ENCODE measurements at places on chromosomes 12 and 14.
A peak's percentile ranks its signal among the peaks of the same experiment; 100 is the strongest.

DNA sequence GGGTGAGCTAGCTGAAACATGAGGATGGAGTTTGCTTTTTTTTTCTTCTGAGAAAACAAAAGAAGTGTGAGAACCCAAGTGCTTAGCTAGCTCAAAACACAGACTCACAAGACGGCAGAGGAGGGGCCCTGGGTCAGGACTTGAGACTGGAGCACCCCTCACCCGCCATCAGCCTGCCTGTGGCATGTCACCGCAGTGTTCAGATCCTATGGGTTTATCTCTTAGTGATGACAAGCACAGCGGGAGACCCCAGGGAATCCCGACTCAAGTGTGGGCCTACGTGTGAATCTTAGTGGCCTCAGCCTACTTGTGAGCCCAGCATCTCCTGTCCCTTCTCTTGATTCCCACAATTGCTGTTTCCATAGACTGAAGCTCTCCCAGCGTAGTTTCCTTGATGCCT, 22.9 kb downstream of the DYRK4 start:
- no peak for DNase-seq

DNA sequence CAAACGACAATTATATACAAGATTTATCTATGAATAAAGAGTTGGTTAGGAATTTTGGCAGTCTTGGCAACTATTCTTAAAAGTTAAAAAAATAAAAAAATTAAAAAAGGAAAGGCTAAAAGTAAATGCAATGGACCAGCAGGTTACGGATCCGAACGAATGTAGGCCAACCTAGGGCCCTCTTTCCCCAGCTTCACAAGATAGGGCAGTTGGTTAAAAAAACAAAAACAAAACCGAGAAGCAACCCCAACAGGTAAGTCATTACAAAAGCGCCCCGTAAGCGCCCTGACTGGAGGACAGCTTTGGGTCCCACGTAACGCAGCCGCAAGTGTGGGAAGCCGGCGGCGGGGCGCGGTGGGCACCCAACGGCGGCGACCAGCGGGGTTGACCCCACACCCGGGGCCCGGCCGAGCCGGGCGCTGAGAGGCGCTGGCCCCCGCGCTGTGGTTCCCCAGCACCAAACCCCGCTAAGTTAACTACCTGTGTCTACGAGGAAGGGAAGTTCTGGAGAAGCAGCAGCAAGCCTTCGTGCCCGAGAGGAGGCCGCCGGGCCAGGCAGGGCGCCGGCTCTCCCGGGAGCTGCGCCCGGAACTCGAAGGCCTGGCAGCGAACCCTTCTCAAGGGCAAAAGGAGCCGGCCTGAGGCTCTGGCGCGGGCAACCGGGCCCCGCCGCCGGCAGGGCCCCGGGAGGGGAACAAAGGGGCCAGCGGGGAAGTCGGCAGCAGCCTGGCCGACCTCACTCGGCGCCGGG, 882 bp downstream of the HECTD1 start:
- peak; percentile 32 for DNase-seq

DNA sequence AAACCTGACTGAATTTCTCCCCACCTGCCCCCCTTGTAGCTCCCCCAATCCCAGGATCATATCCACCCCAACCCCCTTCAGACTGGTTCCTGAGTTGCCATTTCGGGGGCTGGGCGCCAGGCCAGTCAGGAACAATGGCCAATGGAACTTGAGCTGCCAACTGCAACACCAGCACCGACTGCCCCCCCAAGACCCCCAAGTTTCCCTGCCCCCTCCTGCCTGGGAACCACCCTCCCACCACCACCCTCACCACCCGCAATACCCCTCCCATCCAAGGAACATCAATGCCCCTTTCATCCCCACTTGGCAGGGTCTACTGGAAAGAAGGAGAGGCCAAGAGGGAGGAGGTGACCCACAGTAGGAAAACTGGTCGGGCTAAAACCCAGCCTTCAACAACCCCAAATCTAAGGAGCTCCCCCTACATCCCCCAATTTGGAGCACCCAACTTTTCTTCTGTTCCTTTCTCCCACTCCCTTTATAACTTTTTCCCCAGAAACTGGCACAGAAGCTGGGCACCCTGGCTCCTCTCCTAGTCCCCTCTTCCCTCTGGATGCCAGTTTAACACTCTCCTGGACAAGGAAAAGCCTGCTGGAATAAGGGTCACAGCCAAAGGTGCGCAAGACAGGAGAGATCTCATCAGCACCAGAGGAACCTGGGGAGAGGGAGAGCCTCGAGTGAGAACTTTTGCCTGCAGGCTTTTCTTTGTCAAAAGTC, 1.6 kb upstream of the NDRG2 start:
- DNase-seq, result no peak

DNA sequence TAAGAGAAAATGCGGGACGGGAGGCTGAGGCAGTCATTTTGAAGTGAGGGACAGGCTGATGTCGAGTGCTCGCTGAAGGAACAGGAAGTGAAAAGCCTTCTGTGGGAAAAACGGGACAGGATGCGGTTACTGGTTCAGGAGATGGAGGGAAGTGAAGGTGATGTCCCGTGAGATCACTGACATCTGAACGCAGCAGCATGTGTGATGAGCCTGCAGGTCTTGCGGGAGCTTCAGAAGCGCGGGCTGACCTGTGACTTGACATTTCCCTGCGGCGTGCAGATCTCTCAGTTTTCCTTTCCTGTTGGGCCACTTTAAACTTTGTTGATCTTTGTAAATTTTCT, 77.8 kb downstream of the DDX51 start:
- DNase-seq, result no peak

DNA sequence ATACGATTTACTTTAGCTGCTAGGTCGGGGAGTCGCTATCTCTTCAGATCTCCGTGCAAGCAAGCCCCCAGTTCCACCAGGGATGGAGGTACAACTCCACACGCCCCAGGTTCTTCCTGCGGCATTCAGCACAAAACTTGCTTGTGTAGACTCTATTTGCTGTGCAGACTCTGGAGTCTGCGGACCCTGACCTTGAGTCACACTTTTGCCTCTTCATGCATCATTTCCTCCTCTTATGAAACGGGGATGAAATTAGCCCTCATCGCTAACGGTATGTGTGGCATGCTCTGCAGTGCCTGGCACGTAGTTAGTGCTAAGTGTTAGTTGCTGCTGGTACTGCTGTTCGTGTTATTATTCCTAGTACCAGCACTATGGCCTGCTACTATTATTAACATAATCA, 84.4 kb downstream of the TMEM132D start:
- peak; percentile 36 for DNase-seq

DNA sequence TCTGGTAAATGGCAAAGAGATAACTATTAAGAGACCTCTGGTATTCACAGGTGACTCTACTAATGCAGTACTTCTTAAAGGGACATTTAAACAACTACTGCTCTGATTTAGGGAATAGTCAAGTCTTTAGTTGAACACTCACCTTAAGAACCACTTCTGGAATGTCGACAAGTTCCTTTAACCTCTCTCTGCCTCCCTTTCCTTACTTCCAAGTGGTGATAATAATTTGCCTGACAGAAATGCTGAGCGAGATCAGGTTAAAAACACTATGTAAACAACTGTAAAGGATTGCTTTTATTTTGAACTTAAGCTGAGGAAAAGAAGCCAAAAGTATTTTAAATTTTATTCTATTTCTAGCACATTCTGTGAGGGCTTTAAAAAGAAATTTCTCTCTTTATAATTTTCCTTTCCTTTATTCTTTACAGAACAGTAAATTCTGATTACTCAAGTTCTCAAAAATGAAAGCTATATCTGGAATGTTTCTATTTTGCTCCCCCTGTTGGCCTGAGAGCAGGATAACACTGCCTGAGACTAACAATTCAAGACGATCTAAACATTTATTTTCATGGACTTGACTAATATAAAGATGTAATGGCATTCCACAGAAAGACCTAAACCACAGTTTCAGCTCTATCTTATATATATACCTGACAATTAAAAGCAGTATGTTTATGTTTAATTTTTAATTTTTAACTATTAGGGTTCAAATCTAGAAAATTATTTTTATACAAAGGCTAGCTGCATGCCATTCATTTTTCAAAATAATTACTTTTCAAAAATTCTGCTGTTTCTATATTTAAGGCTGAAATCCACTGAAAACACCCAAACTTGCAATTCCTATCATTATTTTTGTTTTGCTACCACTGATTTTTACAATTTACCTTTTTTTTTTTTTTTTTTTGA, 29.2 kb downstream of the ZCCHC8 start:
- peak; percentile 79 for DNase-seq

DNA sequence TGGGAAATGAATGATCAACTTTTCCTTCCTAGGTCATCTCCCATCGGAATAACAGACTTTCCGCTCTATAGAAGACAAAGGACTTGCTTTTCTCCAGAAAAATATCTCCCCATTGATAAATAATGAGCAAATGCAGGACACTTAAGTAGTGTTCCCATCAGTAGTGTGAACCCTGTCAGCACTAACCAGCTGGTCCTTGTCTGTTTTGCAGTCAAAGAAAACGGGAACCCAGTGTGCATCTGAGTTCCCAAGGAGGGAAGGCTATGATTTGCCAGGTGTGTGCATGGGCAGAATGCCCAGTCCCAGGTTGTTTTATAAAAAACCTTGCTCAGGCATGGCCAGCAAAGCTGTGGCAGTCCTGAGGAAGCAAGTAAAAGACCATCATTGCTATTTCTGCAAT, 256.5 kb upstream of the HMGA2 start:
- DNase-seq, result no peak

DNA sequence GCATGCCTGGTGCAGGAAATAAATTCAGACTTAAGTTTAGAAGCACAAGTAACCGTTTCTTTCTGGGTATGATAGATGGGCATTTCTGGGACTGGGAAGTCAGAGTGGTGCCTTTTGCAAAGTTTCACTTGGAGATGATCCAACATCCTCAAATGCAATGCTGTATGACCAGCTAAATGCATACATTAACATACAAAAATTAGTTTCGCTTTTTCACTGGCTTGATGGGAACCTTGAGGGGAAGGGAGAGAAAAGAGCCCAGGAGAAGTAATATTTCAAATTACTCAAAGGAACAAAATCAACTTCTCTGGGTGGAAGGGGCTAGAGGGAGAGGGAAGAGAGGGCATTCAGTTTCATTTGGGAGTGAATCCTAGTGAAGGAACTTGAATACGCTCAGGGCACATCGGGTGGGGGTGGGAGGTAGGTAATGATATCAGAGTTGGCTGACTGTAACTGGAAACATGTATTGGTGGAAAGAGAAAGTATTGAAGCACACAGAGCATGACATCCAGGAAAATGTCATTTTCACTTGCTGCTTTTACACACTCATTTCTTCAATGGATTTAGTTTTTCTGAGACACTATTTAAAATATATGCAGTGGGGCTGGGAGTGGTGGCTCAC, 175.5 kb downstream of the PTPRO start:
- DNase-seq, result no peak

- peak; percentile 78 for DNase-seq
Observed at GRCh38 chr12:96401076-96401871, 1.0 kb upstream of the CDK17 start.

DNA sequence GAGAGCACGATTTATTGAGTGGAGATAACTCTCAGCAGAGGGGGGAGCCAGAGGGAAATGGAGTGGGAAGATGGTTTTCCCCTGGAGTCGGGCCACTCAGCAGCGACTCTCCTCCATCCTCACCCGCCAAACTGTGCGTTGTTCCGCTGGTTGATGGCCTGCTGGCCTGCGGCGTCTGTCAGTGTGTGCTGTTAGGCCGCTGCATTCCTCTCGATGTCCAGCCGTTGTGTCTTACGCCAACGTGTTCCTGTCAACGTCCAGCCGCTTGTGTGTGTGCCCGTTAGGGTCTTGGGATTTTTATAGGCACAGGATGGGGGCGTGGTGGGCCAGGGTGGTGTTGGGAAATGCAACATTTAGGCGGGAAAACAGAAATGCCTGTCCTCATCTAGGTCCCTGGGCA, 69.2 kb downstream of the PTPRQ start:
- DNase-seq, result no peak

All from fibroblast of skin of back (primary cell).